Stromal cell of bone marrow (primary cell): ENCODE measurements at places on chromosomes 5 and 9.

- DNase-seq = no peak
Observed at GRCh38 chr9:441126-441525, 226.5 kb downstream of the DOCK8 start.

- no peak for DNase-seq
Observed at GRCh38 chr9:134071149-134071548, 3.3 kb upstream of the BRD3 start.

- DNase-seq = no peak
Observed at GRCh38 chr5:68894673-68895072, 199.1 kb upstream of the SLC30A5 start.

DNA sequence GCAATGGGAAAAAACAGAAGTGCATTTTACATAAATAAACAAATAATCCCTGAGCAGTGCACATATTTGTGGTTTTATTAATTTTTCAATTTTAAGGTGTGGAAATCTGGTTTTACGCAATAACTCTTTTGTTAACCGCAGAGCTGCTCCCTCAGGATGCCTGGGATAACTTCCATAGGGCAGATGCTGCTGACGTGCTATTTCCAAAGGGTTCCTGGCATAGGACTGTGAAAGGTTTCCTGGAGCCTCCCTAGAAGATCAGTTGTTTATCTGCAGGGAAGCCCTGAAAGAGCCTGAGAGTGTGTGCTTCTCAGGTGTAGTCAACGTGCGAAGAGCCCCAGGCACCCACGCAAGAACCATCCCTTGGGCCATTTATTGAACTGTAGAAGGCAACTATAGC lies 443.5 kb downstream of the PLK2 start:
- DNase-seq = peak; percentile 36

DNA sequence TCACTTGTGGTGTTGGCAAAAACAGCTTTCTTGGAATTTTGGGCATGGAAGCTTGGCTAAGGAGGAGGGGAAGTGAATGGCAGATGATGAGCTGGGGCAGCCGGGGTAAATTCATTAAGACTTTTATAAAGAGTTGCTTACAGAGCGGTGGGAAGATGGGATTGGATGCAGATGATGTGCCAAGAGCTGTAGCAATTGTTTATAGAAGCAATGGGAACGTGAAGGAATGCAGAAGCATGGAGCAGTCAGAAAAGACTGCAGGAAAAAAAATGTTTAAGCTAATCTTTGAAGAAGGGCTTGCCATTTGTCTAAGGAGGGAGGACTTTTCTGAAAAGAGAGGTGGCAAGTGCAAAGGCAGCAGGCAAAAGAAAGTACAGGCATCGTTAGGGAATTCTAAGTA lies 86.6 kb upstream of the SHISAL2B start:
- no peak for DNase-seq

GRCh38 chr9:4117835-4118610 lies 181.8 kb downstream of the GLIS3 start:
- no peak for DNase-seq

DNA sequence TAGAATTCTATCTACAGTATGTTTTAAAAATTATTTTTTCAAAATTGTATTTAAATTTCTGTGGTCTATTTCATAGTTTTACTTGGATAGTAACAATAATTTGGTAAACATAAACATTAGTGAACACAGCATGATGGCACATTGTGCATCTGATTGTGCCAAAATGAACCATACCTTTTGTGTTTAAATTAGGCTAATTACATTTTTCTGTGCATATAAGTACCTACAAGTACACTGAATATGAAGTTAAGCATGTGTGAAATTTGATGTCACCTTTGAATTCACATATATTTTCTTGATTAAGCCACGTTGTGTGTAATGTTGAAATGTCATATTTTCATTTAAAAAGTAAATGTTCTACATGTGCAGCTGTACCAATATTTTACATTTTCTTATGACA lies 13.4 kb downstream of the PBX3 start:
- no peak for DNase-seq

DNA sequence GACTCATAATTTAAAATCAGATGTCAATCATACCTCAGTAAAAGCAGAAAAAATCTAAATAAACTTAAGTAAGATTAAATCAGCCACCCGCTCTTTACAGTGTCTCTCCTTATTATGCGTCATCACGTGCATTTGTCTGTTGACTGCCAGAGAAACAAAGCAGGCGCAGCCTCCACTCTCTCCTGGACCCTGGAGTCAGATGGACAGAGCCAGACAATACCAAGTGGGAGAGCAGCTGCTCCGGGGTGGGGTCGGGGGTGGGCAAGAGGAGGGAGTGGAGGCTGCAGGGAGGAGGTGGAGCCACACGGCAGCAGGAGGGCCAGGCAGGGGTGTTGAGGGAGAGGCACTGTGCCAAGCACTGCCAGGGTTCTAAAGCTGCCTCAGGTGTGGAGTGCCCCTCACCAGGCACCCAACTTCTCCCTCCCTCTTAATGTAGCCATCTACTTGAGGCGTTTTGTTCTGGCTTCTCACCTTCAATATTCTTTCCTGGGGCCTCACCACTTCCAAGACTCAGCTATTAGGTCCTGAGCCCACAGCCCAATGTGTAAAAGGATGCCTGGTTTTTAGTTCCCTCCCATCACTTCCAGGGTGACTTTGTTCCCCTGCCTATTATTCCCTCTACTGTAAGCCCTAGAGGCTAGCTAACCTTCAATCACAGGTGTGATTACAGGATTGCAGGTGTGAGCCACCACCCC lies 96.3 kb downstream of the GLDC start:
- no peak for DNase-seq

- peak; percentile 94 for DNase-seq
Observed at GRCh38 chr5:39424736-39425637, at the start of gene DAB2. Gene DAB2 (minus strand): TSS chr5:39424980. CDS start chr5:39394320, 30,660 bp downstream.

GRCh38 chr9:880725-881124 lies 39.2 kb downstream of the DMRT1 start:
- no peak for DNase-seq

DNA sequence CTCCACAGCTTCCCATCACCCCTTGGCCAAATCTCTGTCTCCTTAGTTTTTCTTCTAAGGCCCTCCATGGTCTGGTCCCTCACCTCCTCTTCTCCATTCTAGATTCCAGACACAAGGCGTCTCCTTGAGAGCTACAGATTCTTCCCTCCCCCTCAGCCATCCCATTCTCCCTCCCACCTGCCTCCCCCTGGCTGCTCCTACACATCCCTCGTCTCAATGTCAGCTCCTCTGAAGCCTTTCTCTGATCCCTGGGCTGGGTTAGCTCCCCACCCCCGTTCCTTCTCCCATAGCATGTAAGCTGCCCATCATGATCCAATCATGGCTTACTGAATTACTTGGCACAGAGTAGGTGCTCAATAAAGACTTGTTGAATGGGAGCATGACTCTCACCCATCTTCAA lies 69.0 kb downstream of the ANKH start:
- DNase-seq = no peak

DNA sequence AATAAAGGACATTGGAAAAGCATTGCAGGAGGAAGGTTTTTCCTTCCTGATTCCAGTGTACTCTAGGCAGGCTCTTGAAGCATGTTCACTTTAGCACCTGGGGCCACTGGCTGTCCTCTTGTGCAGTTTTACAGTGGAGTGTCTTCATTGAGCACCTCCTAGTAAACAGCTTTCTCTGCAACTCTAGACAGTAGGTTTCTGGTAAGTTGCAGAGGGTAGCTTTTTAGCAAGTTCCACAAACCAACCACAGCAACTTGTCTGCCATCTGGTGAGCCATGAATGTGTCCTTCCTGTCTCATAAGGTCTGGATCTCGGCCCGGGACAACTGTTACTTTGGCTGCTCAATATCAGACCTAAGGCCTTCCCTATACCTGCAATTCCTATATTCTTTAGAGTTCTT lies 488.0 kb downstream of the MAN2A1 start:
- DNase-seq = no peak

- no peak for DNase-seq
Observed at GRCh38 chr9:36213387-36213786, 22.7 kb downstream of the CLTA start.

DNA sequence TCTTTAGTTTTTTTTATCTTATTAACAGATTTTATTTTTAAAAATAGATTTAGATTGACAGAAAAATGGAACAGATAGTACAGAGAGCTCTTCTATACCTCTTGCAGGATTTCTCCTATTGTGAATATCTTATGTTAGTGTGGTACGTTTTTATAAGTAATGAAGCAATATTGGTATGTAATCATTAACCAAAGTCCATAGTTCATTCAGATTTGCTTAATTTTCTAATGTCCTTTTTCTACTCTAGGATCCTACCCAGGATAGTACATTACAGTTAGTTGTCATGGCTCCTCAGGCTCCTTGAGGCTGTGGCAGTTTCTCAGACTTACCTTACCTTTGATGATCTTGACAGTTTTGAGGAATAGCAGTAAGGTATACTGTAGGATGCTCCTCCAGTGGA lies 30.4 kb downstream of the PPP2R2B start:
- no peak for DNase-seq

DNA sequence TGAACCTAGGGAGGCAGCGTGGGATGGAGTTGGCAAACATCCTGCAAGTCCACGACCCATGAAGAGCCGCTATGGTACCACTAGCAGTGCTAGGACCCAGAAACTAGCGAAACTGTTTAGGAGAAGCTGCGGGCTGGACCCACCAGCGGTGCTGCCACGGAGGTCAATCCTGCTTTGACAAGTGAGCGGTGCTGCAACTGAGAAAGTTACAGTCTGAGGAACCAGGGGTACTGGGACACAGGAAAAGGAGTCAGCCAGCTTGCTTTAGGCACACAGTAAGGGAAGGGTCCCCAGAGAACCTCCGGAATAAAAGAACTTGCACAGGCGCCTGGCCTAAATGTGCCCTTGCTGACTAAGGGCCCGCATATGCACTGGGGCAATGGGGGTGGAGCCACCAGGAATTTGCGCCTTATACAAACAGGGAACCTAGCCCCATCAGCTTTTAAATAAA lies 23.6 kb upstream of the ANXA2R start:
- DNase-seq = no peak

GRCh38 chr5:172931001-172931536 lies 28.2 kb upstream of the RPL26L1 start:
- peak; percentile 88 for DNase-seq

DNA sequence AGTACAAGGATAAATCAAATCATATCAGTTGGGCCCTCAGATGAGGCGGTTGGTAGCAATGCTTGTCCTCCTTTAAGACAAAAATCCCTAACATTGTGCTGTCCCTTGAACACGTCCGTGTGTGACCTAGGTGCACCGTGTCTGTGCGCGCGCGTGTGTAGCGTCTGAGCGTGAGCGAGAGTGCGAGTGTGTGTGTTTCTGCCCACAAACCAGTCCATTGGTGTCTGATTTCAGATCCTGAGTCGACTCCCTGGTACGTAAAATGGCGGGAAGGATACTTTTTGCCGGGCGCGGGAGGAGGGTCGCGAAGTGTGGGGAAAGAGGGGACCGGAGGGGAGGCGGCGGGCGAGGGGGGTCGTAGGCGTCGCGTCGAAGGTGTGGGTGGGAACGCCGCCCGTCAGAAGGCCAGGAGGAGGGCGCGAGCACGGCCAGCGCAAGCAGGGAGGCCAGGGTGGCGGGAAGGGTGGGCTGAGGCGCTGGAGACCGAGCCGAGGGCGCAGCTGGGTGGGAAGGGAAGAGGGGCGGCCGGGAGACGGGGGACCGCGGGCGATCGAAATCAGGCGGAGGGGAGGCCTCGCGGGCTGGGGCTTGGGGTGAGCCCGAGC lies 8.9 kb downstream of the OTP start:
- no peak for DNase-seq

DNA sequence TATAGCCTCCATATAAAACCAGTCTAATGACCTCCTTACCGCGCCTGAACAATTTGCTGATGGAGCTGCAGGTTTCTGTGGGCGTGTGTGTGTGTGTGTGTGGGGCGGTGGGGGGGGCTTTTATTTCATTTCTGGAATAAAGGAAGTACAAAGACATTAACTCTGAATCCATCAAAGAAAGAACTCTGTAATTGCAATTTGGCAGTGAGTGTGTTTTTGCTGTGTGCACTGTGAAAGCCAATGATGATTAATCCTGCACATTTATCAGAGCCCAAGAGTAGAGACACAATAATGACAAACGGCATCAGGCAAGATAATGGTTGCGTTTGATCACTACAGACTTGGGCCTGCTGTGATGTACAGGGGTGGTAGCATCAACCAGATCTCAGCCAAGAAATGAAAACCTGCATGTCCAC lies 29.3 kb upstream of the NDFIP1 start:
- DNase-seq = no peak

- no peak for DNase-seq
Observed at GRCh38 chr9:7979611-7980010, 180.0 kb upstream of the DMAC1 start.
